SJCRH30 (cell line): ENCODE measurements at places on chromosomes 3 and 15. TPM values are rescaled to one million over a fixed set of nuclear protein-coding genes. Genes with fewer than 3 reads are reported as not detected.

SOX2 gene
- total RNA-seq: 4.7 and 5.4 TPM in 2 replicates

RARB gene
- 0.18 and 0.46 TPM in 2 replicates for total RNA-seq

HRH1 gene
- 0.04 TPM in 1 of 2 replicates, not detected in the other for total RNA-seq

TKT gene
- total RNA-seq: 254 and 257 TPM in 2 replicates

CPLX3 gene
- total RNA-seq: not detected in 2 replicates

SPATA12 gene
- total RNA-seq: 0.10 TPM in 1 of 2 replicates, not detected in the other

DISP2 gene
- 0.22 and 0.38 TPM in 2 replicates for total RNA-seq

UTS2B gene
- total RNA-seq: 0.28 TPM in 1 of 2 replicates, not detected in the other

DAZL gene
- total RNA-seq: not detected in 2 replicates

- no peaks in the 10 kb centered on the region for H3K27me3 ChIP-seq
- DNase-seq: no peak
- no peak overlapping the region for H3K4me3 ChIP-seq
- no peaks in the 10 kb centered on the region for H3K36me3 ChIP-seq
- H3K27ac ChIP-seq: no peak overlapping the region
These were observed 196.1 kb upstream of the P2RY1 start for GRCh38 chr3:152638707-152639450.

DNA sequence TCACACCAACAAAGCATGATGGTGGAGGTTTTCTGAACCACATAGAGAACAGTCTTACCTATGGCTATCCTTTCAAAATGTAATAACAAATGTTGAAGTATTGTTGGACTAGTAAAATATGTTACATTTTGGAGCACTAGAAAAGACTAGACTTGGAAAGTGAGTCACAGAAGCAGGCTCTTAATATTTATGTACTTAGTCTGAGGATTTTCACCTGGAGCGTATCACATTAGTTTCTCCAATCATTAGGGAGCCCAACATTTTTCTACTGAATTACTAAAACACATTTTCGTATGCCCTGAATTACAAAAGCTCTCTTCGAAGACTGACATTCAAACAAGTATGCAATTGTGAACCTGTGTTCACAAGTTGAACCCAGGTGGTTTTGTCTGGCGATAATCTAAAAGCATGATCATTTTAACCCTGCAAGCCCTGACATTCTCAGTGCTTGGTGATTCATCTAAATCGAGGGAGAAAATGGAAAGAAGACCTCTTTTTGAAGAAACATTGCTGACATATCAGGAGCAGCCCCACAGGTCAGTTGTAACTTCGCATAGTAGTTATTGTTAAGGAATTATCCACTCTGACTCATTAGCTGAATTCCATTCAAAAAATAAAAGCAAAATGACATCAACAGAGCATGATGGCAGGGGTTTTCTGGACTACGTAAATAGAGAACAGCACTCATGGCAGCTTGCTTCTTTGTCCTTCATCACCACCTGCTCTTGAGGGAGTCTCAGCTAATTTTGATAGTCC is 679.8 kb upstream of the NECTIN3 start:
- peaks cover 3% of the 10 kb centered on the region; the same call in 1 of the 2 replicates for H3K4me1 ChIP-seq
- DNase-seq: no peak
- H3K36me3 ChIP-seq: no peaks in the 10 kb centered on the region
- no peak overlapping the region for H3K27ac ChIP-seq
- no peaks in the 10 kb centered on the region for H3K27me3 ChIP-seq

GRCh38 chr15:70001859-70002258 is 95.9 kb downstream of the TLE3 start:
- no peak overlapping the region for H3K27ac ChIP-seq
- H3K4me3 ChIP-seq: no peak overlapping the region
- H3K36me3 ChIP-seq: no peaks in the 10 kb centered on the region
- H3K4me1 ChIP-seq: no peaks in the 10 kb centered on the region
- no peak for DNase-seq

DNA sequence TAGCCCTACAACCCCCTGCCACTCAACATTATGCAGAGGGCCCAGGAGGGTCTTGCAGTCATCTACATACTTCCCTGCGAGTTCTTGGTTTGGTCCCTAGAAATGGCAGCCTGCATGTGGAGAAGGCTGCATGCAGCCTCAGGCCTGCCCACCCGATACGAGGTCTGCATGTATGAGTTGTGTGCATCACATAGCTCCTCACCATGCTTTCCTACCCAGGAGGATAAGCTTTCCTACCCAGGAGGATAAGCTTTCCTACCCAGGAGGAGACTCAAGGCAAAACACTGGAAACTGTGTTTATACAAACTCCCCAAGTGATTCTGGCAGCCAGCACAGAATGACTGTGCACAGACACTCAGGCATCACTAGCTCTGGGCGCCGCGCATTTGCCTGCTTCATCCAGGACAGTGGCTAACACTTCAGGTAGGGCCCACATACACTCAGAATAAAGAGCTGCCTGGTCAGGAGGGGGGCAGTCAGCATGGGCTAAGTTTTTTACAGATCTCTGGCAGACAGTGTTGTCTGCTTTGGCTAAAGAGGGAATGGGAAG is 187.7 kb downstream of the THSD4 start:
- no peak overlapping the region for H3K27ac ChIP-seq
- H3K27me3 ChIP-seq: no peaks in the 10 kb centered on the region
- H3K36me3 ChIP-seq: no peaks in the 10 kb centered on the region
- no peak overlapping the region for H3K4me3 ChIP-seq

DNA sequence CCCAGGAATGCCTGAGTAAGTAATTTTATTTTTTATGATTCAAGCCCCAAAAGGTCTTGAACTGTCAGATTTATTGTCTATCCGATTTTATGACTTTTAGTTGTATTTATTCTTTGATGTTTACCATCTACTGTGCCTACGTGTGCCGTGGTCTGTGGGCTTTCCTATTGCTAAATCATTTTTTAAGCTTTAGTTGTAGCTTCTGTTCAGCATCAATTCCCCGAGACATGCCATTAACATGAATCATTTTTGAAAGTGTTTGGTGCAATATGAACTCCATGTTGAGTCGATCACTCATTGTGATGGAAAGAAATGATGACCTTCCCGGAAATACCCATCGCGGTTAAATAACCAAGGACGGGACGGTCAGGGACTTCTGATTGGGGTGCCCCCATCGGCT is 268.7 kb upstream of the THRB start:
- no peak overlapping the region for H3K4me3 ChIP-seq
- no peak for DNase-seq
- no peaks in the 10 kb centered on the region for H3K4me1 ChIP-seq
- no peak overlapping the region for H3K27ac ChIP-seq
- no peaks in the 10 kb centered on the region for H3K36me3 ChIP-seq

DNA sequence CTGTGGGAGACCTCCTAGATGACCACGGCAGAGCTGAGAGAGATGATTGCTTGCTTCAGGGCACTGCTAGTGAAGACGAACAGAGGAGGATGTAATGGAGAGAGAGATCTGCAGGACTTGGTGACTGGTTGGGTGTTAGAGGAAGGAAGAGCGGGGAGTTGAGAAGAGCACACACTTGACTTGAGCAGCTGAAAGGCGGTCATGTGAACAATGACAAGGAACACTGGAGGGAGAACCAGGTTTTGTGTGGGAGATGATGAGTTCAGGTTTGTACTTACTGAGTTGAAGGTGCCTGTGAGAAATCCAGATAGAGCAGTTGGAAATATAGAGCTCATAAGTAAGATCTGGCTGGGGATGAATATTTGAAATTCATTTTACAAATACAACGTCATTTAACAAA is 40.3 kb downstream of the CDAN1 start:
- no peak for DNase-seq
- no peaks in the 10 kb centered on the region for H3K4me1 ChIP-seq
- no peak overlapping the region for H3K27ac ChIP-seq
- H3K4me3 ChIP-seq: no peak overlapping the region

DNA sequence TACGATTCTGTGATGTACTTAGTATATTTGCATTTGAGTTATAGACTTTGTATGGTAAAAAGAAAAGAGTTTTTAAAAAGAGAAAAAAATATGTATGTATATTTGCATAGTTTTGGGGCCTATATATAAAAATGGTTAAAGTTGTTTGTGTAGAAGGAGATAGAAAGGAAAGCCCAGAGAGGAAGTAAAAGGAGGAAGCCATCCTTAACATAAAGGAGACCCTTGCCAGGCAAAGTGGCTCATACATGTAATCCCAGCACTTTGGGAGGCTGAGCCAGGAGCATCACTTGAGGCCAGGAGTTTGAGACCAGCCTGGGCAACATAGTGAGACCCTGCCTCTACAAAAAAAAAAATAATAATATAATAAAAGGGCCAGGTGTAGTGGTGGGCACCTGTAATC is 8.4 kb downstream of the SNAP23 start:
- H3K36me3 ChIP-seq: no peaks in the 10 kb centered on the region
- no peak overlapping the region for H3K4me3 ChIP-seq

- no peak overlapping the region for H3K27ac ChIP-seq
- H3K27me3 ChIP-seq: no peaks in the 10 kb centered on the region
- peaks cover 9% of the 10 kb centered on the region for H3K4me1 ChIP-seq
- no peak for DNase-seq
- H3K4me3 ChIP-seq: no peak overlapping the region
- H3K36me3 ChIP-seq: no peaks in the 10 kb centered on the region
These were observed 362.8 kb downstream of the CHST2 start for GRCh38 chr3:143482106-143483088.

DNA sequence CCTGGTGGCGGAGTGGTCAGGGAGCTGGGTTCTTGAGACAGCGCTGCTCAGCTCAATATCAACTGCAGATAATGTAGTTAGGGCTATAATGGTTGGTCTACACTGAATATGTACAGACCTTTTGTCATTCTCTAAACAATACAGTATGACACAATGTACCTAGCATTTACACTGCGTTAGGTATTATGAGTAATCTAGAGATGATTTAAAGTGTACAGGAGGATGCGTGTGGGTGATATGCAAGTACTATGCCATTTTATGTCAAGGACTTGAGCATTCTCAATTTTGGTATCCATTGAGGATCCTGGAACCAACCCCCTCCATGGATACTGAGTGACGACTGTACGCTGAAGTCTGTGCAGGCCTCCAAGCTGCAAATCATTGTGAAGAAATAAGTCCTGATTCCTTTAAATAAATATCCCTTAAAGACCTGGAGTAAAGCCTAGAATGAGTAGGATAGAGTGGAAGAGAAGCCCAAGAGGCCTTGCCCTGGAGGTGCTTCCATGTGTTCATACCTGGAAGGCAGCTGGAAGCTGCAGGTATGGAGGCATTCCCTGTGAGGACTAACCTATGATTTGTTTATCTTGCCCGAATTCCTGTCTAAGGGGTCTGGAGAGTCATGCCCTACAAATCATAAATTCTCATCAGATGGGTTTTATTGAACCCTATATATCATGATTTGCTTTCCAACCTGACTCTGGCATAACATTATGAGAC is 15.7 kb upstream of the RTP1 start:
- H3K4me3 ChIP-seq: no peak overlapping the region
- no peak overlapping the region for H3K27ac ChIP-seq
- no peaks in the 10 kb centered on the region for H3K36me3 ChIP-seq
- no peak for DNase-seq
- H3K27me3 ChIP-seq: no peaks in the 10 kb centered on the region

DNA sequence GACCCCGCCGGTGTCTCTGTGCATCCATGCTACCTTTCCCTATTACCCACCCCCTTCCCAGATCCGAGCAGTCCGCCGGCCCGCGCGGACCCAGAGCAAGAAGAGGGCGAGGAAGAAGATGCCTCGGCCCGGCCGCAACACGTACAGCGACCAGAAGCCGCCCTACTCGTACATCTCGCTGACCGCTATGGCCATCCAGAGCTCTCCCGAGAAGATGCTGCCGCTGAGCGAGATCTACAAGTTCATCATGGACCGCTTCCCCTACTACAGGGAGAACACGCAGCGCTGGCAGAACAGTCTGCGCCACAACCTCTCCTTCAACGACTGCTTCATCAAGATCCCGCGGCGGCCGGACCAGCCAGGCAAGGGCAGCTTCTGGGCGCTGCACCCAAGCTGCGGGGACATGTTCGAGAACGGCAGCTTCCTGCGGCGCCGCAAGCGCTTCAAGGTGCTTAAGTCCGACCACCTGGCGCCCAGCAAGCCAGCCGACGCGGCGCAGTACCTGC is 788 bp downstream of the FOXB1 start:
- peaks cover 23% of the 10 kb centered on the region for H3K27me3 ChIP-seq
- no peaks in the 10 kb centered on the region for H3K36me3 ChIP-seq
- peak overlapping the region; percentile 63 for H3K4me3 ChIP-seq
- peaks cover 19% of the 10 kb centered on the region; the same call in 1 of the 2 replicates for H3K4me1 ChIP-seq
